ENCODE measurements at places on chromosomes 12 and 14.
A peak's percentile ranks its signal among the peaks of the same experiment; 100 is the strongest.

GRCh38 chr12:58204071-58204470 is 262.7 kb downstream of the ATP23 start:
- DNase-seq, result no peak

GRCh38 chr12:1807087-1807860 is 13.1 kb upstream of the LRTM2 start:
- DNase-seq, result no peak

DNA sequence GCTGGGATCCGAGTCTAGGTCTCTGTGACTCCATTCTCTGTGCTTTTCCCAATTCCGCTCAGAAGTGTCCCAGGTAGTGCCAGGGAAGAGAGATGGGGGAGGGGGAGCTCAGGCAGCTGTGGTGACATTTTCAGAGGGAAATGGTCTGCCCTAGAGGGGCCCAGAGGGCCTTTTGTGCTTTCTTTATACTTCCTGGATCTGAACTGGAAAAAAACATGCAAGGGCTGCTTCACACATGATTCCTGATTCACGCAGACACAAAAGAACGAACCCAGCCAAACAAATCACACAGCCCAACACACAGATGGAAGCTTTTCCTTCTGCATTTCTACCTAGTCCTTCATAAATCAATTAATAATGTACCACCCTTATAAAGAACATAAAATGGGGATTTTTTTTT is 26.5 kb downstream of the GPR68 start:
- no peak for DNase-seq

DNA sequence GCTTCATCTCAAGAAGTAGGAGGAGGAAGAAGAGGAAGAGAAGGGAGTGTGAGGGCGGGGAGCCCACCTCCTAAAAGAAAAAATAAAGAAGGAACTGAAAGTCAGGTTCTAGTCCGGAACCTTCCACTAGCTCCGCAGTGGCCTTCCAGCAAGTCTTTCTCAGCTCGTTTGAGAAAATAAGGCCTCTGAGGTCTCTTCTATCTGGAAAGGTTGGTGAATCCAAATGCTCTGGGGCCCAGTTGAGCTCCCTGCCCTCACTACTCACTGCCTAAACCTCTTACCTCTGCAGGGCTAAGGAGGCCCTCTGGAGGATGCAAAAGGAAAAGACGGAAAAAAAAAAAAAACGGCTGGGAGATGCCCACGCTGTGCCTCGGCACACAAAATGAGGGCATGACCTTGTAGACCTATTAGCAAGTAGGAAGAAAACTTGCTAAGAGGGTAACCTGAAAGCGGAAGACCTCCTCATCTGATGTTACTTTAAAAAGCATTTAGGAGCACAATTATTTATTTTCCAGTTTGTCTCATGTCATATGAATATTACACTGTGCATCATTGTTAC is 35.9 kb downstream of the FBLN5 start:
- DNase-seq, result peak; percentile 82

DNA sequence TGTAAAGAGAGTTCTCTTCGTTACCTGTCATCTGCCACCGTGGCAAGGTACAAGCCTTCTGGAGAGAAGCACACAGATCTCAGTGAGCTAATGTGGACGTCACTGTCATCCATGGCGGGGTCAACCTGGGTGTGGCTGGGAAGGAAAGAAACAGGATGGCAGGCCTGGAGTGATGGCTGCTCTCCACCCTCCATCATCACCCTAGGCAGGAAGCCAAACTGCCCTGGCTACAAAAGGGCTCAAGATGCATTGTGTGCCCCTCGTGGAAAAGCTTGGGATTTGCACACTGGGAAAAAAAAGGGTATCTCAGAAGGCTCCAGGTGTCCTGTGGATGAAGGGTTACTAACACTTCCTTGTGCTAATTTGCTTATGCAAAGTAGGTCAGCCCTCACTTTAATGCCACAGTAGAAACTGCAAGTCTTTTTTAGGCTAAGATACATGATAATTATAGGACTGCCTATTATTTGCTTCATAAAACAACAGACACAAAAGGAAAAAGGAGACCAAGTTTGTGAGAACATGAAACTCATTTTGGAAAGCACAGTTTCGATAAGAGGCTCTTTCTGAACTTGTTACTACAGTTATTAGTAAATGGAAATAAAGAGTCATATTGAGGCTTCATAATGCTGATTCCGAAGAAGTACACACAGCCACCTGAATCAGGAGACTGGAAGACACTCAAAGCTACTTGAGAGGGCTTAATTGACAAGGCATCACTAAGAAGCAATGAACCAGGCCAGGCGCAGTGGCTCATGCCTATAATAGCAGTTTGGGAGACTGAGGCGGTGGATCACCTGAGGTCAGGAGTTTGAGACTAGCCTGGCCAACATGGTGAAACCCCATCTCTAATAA is 18.9 kb downstream of the RFC5 start:
- peak; percentile 63 for DNase-seq

DNA sequence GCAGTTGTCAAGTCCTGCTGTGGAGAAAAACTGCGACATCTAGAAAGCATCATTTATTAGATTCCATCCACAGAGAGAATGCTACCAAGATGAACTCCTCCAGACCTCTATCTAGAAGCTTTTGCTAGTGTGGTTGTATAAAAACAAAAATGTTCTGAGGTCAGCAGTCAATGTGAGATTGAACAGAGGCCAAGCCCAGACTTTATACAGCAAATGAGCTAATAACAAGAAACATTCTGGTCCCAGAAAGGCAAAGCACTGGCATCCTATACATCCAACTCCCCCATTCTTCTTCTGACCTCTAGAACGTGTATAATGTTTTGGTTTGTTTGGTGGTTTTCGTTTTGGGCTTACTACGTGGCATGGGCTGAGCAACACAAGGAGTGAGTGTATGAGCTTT is 26.7 kb upstream of the RIN3 start:
- DNase-seq, result no peak

DNA sequence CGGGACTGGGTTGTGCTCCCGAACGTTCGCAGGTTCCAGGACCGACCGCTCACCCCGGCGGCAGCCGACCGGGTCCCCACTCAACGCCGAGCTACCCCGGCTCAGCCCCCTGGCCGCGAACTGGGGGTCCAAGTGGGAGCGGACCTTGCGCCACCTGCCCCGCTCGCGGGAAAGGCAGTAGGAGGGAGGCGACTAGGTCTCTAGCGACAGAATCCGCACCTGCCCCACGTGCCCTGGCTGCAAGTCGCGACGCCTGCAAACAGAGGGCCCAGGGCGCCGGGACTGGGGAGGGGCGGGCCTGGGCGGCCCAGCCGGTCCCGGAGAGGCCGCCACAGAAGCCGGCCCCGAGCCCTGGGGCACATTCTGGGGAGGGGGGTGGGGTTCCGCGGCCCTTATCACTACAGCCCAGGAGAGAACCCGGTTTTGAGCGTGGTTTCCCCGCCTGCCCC is 239.2 kb upstream of the CPNE8 start:
- no peak for DNase-seq

DNA sequence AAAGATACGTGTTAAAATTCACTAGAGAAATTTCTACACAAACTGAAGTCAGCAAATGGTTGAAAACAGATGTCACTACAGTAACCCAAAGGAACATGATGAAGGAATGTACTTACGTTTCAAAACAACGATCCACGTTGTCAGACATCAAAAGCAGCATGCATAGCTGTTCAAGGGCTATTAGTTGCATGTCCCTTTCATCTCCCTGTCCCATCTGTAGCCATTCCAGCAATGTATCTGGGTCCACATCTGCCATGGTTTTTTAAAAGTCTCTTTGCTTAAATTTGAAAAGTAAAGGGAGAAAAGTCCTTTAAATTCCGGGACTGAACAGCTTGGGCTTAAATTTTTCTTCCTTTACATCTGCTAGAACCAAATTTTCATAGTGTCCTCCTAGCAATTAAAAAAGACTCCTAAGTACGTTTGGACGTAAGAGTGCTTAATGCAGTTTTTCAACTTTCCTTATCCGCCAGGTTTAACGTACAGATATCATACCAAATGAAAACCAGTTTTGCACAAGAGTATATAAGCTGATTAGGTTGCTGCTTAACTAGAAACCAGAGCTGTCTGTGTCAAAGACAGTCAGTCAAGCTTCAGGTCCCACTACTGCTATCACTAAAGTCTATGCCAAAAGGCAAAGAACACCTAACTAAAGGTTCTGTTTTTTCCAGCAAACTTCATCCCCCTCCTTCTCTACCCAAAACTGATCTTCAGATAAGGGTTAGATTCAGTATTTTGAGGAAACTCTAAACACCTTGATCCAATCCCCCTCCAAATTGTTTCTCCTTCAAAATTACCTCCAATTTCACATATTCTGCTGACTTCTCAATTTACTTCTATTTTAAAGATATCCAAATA is 1.7 kb downstream of the HECTD1 start:
- peak; percentile 61 for DNase-seq

DNA sequence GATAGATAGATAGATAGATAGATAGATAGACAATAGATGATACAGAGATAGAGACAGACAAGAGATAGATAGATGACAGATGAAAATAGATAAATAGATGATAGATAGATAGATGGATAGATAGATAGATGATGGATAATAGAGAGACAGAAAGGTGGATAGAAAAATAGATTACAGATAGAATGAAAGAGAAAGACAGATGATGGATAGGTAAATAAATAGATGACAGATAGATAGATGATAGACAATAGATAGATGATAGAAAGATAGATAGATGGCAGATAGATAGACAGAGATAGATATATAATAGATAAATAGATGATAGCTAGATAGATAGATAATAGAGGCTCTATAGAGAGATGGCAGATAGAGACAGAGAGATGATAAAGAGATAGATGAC is 523.0 kb downstream of the BCL11B start:
- no peak for DNase-seq

DNA sequence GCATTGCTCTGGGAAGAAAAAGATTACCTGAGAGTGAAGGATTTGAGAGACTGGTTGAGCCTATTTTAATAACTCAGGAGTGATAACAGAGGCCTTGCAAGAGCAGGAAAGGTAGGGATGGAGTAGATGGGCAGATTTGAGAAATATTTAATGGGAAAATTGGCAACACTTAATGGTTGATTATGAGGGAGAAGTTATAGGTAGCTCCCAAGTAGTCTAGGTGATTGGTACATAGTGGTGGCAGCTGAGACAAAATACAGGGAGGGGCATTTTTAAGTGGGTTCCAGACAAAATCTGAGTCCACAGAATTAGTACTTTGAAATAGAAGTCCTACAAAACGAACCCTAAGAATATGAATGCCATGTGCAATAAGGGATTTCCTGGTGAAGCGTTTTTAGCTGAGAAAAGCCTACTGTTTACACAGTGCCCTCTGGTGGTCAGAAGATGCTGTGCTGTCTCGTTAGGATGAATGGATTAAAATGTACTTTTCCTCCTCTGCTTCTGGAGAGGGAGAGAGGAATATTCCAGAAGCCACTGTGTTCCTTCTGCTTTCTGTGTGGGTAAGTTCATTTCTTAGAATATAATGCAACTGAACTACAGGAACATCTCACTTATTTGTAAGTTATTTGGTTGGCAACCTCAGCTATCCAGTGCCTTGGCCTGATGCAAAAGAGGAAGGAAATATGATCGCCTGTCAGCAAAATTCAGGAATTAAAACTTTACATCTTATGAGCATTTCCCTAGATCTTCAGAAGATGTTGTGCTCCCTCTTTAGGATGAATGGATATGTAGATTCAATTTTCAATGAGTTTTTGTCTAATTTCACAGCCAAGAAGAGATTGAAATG is 6.5 kb downstream of the ZBTB1 start:
- peak; percentile 90 for DNase-seq

- peak; percentile 100 for DNase-seq
These were observed at the start of gene RCOR1 for GRCh38 chr14:102591944-102592762. Gene RCOR1, plus strand, starts transcription at chr14:102592649. Its CDS starts 238 bp downstream, at chr14:102592887.

- no peak for DNase-seq
These were observed 71.7 kb downstream of the NOVA1 start for GRCh38 chr14:26526137-26526536.

DNA sequence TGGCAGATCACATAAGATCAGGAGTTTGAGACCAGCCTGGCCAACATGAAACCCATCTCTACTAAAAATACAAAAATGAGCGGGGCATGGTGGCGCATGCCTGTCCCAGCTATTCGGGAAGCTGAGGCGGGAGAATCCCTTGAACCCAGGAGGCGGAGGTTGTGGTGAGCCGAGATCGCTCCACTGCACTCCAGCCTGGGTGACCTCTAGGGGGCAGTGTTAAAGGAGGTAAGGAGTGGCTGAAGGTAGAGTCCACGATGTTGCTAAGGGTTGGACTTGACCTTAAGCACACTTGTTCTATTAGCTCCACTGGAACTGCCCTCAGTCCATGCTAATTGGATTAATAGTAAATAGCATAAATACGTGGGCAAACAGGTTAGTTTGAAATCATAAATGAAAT is 62.4 kb upstream of the PSMC1 start:
- peak; percentile 78 for DNase-seq

DNA sequence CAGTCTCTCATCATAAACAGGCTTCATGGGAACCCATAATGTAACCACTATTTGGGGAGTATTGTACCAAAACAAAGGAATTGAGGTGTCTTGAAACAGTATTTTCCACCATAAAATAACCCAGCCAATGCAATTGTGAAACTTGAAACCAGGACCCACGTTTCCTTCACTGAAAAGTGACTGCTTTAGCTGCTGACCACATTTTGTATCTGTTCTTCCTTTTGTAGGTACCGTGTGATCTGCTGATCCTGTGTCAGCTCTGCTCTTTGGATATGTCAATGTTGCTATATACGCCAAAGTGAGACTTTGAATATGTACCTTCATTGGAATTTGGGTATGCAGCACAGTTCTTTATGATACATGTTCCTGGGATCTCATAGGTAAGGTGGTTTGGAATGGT is 95.1 kb upstream of the CNTN1 start:
- DNase-seq, result no peak

- DNase-seq, result no peak
These were observed 67.2 kb downstream of the SCARB1 start for GRCh38 chr12:124796303-124796960.

DNA sequence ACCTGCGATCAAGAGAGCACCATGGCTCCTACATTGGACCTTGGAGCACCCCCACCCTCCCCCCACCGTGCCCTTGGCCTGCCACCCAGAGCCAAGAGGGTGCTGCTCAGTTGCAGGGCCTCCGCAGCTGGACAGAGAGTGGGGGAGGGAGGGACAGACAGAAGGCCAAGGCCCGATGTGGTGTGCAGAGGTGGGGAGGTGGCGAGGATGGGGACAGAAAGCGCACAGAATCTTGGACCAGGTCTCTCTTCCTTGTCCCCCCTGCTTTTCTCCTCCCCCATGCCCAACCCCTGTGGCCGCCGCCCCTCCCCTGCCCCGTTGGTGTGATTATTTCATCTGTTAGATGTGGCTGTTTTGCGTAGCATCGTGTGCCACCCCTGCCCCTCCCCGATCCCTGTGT is 1.8 kb upstream of the RNU7-1 start:
- DNase-seq, result no peak

- peak; percentile 28 for DNase-seq
These were observed 4.0 kb upstream of the LIMA1 start for GRCh38 chr12:50287271-50287670.

- DNase-seq, result no peak
These were observed 1922.3 kb upstream of the FLRT2 start for GRCh38 chr14:83607682-83608081.

DNA sequence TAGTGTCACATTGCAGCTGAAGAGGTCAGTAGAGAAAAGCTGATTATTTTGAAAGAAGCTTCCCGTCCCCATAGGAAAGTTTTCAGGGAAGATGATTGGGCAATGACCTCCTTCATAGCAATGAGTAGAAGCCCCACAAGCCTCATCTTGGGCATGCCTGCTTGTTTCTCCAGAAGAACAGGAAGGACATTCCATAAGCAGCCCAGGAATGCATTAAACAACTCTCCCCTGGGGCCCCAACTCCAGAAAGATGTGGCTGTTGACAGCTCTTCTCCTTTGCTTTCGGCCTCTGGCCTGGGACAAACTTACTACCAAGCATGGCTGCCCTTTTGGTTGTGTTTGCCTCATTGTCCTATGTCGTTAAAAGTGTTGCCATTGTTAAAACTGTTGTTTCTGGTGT is 5.7 kb upstream of the VDR start:
- no peak for DNase-seq

- DNase-seq, result no peak
These were observed 16.9 kb downstream of the PLEKHG7 start for GRCh38 chr12:92719674-92720073.
